Activated CD8-positive, alpha-beta T cell treated with anti-CD3 and anti-CD28 coated beads for 36 hours (primary cell): ENCODE measurements at places on chromosomes 16 and 17. TPM values are rescaled to one million over a fixed set of nuclear protein-coding genes. Genes with fewer than 3 reads are reported as not detected.

DNA sequence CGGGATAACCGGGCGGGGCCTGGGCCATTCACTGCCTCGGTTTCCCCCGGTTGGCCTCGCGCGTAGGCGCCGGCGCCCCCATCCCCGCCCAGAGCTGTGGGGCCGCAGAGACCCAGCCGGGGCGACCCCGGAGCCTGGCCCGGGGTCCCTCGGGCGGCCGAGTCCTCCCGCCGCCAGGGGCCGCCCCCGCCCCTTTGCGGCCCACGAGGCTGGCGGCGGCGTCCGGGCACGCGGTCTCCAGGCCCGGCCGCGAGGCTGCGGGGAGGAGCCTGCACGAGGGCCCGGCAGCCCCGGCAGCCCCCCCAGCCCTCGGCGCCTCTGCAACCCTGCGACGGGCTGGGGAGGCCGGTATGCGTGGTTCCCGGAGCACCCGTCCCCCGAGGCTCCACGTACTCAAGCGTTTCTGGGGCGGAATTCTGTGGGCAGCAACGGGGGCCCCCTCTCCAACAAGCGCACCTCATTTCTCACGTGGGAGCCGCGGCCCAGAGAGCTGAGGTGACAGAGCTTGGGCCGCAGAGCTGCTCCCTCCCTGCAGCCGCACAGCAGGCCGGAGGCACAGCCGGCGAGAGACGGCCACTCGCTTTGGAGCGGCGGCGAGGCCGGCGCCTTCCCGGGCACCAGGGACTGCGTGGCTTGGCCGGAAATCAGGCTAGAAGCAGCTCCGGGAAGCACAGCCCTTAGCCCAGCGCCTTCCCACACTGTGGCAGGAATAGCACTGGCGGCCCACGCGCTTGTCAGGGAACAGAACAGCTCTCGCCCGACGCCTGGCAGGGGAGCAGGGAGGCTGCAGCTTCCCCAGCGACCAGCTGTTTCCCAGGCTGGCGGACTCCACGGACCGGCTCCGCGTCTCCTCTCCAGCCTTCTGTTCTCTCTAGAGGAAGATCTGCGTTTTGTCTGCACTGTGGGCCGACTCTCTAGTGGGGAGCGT lies 867 bp upstream of the LIMD2 start:
- H3K4me1 ChIP-seq = peaks cover 58% of the 10 kb centered on the region
- peak overlapping the region; percentile 92 for H3K4me3 ChIP-seq
- no peaks in the 10 kb centered on the region for H3K27me3 ChIP-seq
- peaks cover 50% of the 10 kb centered on the region for H3K36me3 ChIP-seq
- peak overlapping the region; percentile 99 for H3K27ac ChIP-seq

DNA sequence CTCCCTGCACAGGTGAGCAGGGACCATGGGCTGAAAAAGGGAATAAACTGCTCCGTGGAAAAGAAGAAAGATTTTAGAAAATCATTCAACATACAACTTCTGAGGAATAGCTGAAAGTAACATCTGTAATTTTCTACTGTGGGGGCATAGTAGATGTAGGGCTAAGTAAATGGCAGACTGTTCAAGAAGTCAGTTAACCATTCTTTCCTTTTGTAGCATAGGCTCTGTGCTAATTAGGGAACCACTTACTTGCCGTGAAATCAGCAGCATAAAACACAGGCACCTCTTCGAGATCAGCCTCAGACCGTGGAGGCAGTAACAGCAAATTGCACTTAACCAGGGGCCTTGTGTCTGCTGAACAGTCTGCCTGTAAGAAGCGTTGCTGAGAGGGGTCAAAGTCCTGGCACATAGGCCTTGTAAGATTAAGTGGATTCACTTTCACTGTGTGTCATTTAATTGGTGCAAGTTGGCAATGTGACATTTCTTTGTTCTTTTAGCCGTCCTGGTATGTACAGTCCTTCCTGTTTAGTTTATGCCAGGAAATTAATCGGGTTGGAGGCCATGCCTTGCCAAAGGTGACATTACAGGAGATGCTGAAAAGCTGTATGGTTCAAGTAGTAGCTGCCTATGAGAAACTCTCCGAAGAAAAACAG lies 10.4 kb downstream of the COG1 start:
- no peaks in the 10 kb centered on the region for H3K27me3 ChIP-seq
- peaks cover 74% of the 10 kb centered on the region for H3K36me3 ChIP-seq
- H3K4me1 ChIP-seq = peaks cover 24% of the 10 kb centered on the region
- peak overlapping the region; percentile 13 for H3K4me3 ChIP-seq

- DNase-seq = no peak
- H3K27me3 ChIP-seq = peaks cover 3% of the 10 kb centered on the region
- no peak overlapping the region for H3K27ac ChIP-seq
- no peak overlapping the region for H3K4me3 ChIP-seq
Observed at GRCh38 chr17:81349397-81350319, 45.6 kb upstream of the BAHCC1 start.

DNA sequence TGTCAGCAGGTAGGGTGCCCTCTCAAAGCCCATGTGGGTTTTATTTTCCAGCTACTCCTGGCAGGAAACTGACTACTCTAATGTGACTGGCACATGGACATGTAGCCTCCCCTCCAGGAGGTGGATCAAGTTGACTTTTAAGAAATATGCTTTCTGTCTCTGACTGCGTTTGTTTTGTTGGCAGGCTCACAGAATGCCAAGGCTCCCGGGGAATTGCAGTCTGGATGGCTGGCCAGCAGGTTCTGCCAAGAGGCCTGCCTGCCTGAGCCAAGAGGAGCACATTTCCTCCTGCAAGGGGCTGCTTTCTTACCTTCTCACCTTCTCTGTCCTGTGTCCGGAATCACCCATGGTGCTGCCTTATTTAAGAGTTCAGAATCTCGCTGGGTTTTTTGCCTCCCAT lies 217.3 kb upstream of the ERCC4 start:
- no peak for DNase-seq
- H3K27ac ChIP-seq = no peak overlapping the region
- H3K36me3 ChIP-seq = no peaks in the 10 kb centered on the region
- H3K4me1 ChIP-seq = no peaks in the 10 kb centered on the region
- H3K27me3 ChIP-seq = no peaks in the 10 kb centered on the region

GRCh38 chr16:74601126-74601871 lies 5.6 kb downstream of the GLG1 start:
- peak overlapping the region; percentile 86 for H3K27ac ChIP-seq
- peak overlapping the region; percentile 37 for H3K4me3 ChIP-seq
- peaks cover 61% of the 10 kb centered on the region for H3K4me1 ChIP-seq
- DNase-seq = peak; percentile 85
- peaks cover 26% of the 10 kb centered on the region for H3K36me3 ChIP-seq

Gene DHX38
- total RNA-seq = 70.4 TPM
